ENCODE measurements at places on chromosomes 16 and 17. TPM values are rescaled to one million over a fixed set of nuclear protein-coding genes. Genes with fewer than 3 reads are reported as not detected.
A peak's percentile ranks its signal among the peaks of the same experiment; 100 is the strongest.

Gene CACNG5
- total RNA-seq: not detected

Gene PARD6A
- 5.7 TPM for total RNA-seq

Gene SLC47A1
- total RNA-seq: 7.3 TPM

Gene NKD1
- 0.14 TPM for total RNA-seq

Gene PLEKHG4
- total RNA-seq: 0.14 TPM

Gene CRK
- 89.2 TPM for total RNA-seq

- peak; percentile 98 for DNase-seq
Observed at GRCh38 chr16:86772671-86773353, 194.5 kb downstream of the FOXL1 start.

- no peak for DNase-seq
Observed at GRCh38 chr16:3057181-3058138, 8.0 kb upstream of the IL32 start.

GRCh38 chr16:28904828-28905227, 20.2 kb downstream of the RABEP2 start:
- no peak for DNase-seq

- no peak for DNase-seq
Observed at GRCh38 chr17:9402590-9403199, 172.9 kb downstream of the STX8 start.

- DNase-seq: no peak
Observed at GRCh38 chr16:77897129-77897437, 108.7 kb downstream of the VAT1L start.

DNA sequence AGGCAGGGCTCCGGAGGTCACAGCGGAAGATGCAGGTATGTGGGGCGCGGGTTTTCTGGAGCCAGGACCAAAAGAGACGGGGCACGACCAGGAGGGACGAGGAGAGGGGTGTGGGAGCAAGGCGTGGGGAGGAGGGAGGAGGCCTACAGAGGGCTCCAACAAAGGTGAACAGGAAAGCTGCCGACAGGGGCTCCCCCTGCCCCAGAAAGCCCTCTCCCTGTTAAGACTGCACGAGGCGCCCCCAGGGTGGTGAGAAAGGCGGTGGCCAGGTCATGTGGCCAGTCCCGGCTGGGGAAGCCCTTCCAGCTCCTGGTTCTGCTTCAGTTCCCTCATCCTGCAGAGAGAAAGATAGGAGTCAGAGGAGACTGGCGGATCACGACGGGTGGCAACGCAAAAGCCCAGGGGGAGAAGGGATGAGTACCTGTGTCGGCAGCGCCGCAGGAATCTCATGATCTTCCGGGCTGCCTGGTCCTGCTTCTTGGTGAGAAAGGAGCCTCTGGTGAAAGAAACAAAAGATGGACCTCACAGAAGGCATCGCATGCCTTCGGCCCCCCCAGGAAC, 949 bp upstream of the SPAG7 start:
- DNase-seq: no peak

- no peak for DNase-seq
Observed at GRCh38 chr17:60039847-60040442, 38.8 kb downstream of the HEATR6 start.

DNA sequence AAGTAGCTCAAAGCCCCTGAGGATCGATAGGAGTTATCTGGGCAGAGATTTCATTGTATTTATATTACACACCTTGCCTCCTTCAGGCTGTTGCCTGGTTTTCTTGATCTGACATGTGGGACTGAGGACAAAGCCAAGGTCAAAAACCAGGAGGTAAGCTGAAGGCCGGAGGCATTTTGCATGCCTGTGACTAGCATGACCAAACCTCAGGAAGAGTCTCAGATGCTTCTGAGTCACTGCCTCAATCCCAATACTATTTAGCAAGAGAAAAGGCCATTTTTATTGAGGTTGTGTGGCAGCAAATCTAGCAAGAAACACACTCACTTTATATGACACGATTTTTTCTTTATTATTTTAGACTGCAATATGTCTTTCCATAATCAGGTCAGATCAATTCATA, 968.1 kb downstream of the CDH11 start:
- no peak for DNase-seq

DNA sequence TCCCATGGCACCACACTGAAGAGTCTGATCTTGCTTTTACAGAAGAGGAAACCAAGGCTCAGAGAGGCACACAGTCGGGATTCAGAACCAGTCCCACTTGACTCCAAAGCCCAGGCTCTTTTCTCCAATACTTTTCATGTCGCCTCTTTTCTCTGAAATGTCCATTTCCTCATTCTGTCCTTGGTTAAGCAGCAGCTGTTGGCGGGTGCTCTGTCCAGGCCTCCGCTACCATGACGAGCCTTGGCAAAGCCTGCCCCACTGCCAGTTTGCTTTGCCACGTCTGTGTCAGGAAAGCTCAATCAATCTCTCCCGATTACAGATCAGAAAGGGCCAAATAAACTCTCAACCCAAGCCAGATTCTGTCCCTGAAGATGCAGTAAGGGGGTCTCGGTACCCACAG, 9.1 kb upstream of the CEP295NL start:
- DNase-seq: no peak

DNA sequence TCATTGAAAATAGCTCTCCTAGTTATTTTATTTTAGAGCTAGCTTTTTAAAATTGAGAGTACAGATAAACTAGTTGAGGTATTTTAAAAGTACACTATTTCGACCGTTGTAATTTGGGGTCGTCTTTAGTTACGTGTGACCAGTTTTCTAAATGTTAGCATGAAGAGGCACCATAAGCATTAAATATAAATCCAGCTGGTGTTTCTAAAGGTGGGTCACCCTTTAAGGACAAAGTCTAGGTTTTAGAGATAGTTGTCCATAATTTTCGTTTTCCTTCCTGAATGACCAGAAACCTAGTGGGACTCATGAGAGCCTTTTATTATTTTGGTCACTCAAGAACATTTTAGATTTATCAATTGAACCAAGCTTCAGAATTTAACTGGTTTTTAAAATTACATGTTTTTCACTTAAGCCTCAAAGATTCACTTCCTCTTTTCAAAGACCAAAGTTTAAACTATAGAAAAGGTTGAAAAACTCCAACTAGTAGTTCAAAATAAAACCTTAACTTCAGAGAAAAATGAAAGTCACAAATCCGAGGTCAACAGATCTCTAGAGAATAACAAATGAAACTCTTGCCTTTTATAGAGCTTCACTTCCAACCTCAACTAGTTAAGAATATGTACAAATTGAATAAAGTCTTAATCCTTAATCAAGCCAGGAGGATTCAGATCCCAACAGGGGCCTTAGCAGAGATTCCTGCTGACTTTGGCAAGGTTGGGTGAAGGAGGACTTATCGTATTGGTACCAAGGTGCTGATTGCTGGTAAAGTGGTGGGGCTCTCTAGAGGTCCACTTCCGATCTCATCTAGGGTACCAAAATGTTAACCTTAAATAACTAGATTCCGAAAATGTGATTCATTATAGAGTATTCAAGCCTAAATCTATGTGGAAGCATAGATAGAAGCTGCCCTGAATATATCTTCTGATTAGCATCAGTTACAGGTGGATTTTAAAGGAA, 32.5 kb downstream of the PHKB start:
- DNase-seq: no peak

- DNase-seq: peak; percentile 42
Observed at GRCh38 chr17:58083491-58084316, 485 bp downstream of the DYNLL2 start.

DNA sequence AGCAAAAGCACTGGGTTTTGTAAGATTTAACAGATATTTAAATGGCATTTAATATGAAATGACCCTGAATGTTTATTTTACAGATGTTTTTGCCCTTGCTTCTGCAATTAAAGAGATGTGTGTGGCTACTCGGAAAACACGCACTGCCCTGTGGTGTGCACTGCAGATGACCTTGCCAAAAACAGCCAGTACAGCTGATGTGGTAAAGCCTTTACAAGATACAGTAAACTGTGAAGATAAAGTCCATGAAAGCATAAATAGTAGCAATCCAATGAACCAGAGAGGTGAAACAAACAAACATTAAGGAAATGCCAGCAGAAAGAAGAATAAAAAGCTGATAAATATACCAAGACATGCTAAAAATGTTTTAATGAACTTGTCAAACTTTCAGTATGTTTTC, 15.7 kb downstream of the CCDC43 start:
- DNase-seq: no peak

- no peak for DNase-seq
Observed at GRCh38 chr16:47847220-47847970, 308.4 kb downstream of the ABCC12 start.

DNA sequence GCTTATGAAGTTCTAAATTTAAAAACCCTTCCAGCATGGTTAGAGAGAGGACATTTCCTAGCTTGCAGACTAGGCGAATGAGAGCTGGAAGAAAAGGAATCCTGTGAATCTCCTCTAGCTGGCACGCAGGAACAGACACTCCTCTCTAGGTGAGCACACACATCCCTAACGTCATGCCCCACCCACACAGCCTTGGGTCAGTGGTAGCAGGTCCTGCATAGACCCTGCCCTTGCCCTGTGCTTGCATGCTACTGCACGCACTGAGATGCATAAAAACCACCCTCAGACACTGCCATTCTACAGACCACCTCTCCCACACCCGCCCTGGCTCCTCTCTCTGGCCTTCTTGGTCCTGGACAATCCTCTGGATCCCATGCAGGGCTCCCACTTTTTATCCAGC, 23.5 kb downstream of the CES1 start:
- no peak for DNase-seq

GRCh38 chr17:65100316-65101140, 36.6 kb upstream of the RGS9 start:
- DNase-seq: peak; percentile 72

All from A172 (cell line).